ENCODE measurements at places on chromosomes 11 and 22.

DNA sequence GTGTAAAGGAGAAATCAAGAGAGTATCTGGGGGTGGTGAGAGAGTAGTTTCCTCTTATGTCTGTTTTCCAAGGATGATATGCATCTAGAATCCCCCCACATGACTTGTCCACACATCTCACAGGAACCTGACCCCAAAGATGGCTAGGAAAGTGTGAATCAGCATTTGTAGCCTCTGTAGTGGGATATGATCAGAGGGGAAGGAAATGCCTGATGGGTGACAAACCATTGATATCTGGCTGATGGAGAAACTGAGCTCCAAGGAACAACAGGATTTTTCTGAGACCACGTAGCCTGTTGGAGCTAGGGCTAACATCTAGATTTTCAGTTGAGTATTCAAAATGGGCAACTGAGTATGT lies 369.4 kb downstream of the DDX10 start:
- H3K4me1 ChIP-seq = no peaks in the 10 kb centered on the region
- no peak overlapping the region for H3K27ac ChIP-seq
- H3K27me3 ChIP-seq = peaks cover 10% of the 10 kb centered on the region
- H3K4me3 ChIP-seq = no peak overlapping the region
- no peak for ATAC-seq

DNA sequence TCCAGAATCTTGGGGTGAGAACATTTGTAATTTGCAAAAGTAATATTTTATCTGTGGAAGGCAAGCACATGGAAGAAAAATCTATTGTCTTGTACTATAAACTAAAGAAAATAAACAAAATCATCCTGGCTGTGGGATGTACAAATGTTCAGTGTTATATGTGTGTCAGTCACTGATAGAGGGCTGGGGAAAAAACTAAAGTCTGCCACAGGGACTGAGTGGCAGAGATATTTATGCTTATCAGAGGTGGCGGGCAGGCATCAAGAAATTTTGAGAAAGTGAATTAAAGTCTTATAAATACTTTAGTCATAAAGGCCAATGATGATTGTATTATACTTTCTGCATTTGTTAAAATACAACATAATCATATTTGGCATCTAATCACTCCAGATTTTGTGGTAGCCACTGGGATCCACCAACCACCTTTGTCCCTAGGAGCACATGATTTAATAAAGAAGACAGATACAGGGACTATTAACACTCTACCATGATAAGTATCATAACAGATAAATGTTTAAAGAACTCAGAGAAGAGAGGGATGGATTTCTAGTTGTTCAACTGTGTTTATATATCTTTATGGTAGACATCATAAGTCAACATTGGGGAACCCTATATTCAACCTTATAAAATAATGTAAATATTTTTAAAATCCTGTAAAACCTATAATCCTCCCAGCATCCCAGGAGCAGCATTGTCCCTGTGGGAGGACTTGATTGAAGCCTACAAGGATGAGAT lies 2.6 kb upstream of the ENDOD1 start:
- no peak for ATAC-seq
- H3K36me3 ChIP-seq = no peaks in the 10 kb centered on the region
- H3K27me3 ChIP-seq = no peaks in the 10 kb centered on the region
- peaks cover 38% of the 10 kb centered on the region for H3K4me1 ChIP-seq
- H3K27ac ChIP-seq = no peak overlapping the region
- no peak overlapping the region for H3K4me3 ChIP-seq

DNA sequence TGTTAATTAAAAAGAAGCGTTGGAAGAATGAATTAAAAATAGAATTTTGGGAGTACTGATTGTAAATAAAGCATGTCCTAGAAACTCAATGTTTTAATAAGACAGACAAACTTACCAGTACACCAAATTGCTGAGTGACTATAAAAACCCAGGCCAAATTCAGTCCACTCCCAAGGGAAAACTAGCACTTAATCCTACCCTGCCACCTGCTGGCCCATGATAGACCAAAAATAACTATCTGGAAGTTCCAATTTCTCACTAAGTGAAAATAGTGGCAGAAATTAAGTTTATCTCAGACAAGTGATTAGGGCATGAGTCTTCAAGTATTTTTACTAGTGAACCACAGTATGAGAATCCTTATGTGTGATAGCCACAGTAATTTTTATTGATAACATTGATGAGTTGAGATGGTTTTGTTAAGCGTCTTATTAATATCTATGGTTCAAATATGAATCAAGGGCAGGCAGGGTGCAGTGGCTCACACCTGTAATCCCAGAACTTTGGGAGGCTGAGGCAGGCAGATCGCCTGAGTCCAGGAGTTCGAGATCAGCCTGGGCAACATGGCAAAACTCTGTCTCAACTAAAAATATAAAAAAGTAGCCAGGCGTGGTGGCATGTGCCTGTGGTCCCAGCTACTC lies 9.8 kb upstream of the DDX10 start:
- H3K4me1 ChIP-seq = no peaks in the 10 kb centered on the region
- no peak overlapping the region for H3K27ac ChIP-seq
- no peaks in the 10 kb centered on the region for H3K36me3 ChIP-seq
- no peaks in the 10 kb centered on the region for H3K27me3 ChIP-seq
- H3K4me3 ChIP-seq = no peak overlapping the region

GRCh38 chr22:26889802-26890201 lies 232.4 kb downstream of the MIAT start:
- H3K4me1 ChIP-seq = peaks cover 5% of the 10 kb centered on the region
- H3K27ac ChIP-seq = no peak overlapping the region
- no peak for ATAC-seq

GRCh38 chr22:49462795-49463194 lies 364.9 kb downstream of the BRD1 start:
- H3K4me1 ChIP-seq = no peaks in the 10 kb centered on the region
- no peak overlapping the region for H3K27ac ChIP-seq
- peak; percentile 29 for ATAC-seq
- H3K4me3 ChIP-seq = no peak overlapping the region
- no peaks in the 10 kb centered on the region for H3K36me3 ChIP-seq
- no peaks in the 10 kb centered on the region for H3K27me3 ChIP-seq

- H3K4me3 ChIP-seq = no peak overlapping the region
- H3K27me3 ChIP-seq = no peaks in the 10 kb centered on the region
- H3K36me3 ChIP-seq = peaks cover 80% of the 10 kb centered on the region
- H3K4me1 ChIP-seq = peaks cover 6% of the 10 kb centered on the region
Measured at GRCh38 chr22:36227806-36228205, 11.5 kb downstream of the APOL2 start.

DNA sequence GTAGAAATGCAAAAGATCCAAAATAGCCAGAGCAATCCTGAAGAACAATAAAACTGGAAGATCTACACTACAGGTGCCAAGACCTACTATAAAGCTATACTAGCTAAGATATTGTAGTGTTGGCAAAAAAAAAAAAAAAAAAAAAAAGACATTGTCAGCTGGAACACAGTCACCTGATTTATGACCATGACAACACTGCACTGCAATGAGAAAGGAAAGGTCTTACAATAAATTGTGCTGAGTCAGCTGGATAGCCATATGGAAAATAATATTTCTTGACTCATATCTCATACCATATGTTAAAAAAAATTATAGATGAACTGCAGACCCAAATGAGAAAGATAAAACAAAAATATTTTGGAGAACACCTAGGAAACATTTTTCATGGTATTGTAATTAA lies 3.1 kb upstream of the PANX3 start:
- H3K4me1 ChIP-seq = no peaks in the 10 kb centered on the region
- no peak for ATAC-seq
- H3K27ac ChIP-seq = no peak overlapping the region
- no peaks in the 10 kb centered on the region for H3K36me3 ChIP-seq
- H3K27me3 ChIP-seq = no peaks in the 10 kb centered on the region

GRCh38 chr11:16632295-16633200 lies 105.9 kb upstream of the C11orf58 start:
- H3K36me3 ChIP-seq = no peaks in the 10 kb centered on the region
- H3K4me1 ChIP-seq = no peaks in the 10 kb centered on the region
- ATAC-seq = no peak
- H3K27ac ChIP-seq = no peak overlapping the region
- H3K4me3 ChIP-seq = no peak overlapping the region
- peaks cover 22% of the 10 kb centered on the region for H3K27me3 ChIP-seq

DNA sequence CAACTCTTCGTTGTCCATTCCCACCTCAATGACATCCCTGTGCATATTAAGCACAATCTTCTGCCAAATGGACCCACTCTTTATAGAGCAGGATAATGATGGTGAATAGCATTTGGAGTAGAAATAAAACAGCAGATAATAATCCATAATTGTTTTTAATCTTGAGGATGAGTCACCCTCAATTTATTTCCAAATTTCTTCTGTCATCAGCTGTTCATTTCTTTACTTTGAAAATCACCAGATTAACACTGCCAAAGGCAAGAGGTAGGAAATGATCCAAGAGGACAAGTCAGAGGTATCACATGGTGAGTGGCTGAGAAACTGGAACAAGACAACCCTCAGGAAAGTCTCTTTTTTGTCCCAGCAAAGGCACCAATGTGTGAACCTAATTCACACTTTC lies 7.3 kb upstream of the AMBRA1 start:
- peaks cover 7% of the 10 kb centered on the region for H3K4me1 ChIP-seq
- no peak overlapping the region for H3K4me3 ChIP-seq
- no peaks in the 10 kb centered on the region for H3K27me3 ChIP-seq
- no peaks in the 10 kb centered on the region for H3K36me3 ChIP-seq
- H3K27ac ChIP-seq = no peak overlapping the region

- peaks cover 6% of the 10 kb centered on the region for H3K27me3 ChIP-seq
- H3K36me3 ChIP-seq = no peaks in the 10 kb centered on the region
- no peak overlapping the region for H3K27ac ChIP-seq
- ATAC-seq = no peak
- H3K4me3 ChIP-seq = no peak overlapping the region
Measured at GRCh38 chr11:44268614-44269080, 41.3 kb downstream of the ALX4 start.

GRCh38 chr11:125167954-125168835 lies 3.6 kb downstream of the PKNOX2 start:
- peaks cover 10% of the 10 kb centered on the region for H3K36me3 ChIP-seq
- no peak overlapping the region for H3K27ac ChIP-seq
- no peak overlapping the region for H3K4me3 ChIP-seq
- peaks cover 65% of the 10 kb centered on the region for H3K27me3 ChIP-seq

DNA sequence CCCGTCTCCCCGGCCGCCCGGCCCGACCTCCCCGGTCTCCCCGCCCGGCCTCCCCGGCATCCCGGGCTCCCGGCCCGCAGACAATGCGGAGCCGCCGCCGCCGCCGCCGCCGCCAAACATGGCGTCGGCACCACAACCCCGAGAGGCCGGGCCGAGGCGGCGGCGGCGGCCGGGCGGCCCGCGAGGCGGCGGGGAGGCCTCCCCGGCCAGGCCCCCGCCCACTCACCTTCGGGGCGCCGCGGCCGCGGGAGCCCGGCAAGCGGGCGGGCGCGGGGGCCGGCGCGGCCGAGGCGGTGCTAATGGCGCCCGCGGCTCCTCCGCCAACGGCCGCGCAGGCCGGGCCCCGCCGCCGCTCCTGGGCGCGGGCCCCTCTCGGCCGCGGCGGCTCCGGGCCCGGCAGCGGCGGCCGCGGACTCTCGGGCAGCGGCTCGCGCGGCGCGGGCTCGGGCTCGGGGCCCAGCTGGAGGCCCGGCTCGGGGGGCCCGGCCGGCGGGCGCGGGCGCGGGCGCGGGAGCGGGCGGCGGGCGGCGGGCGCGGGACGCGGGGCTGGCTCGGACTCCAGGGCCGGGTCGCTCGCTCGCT lies 311 bp downstream of the BRD1 start:
- no peak overlapping the region for H3K4me3 ChIP-seq
- H3K36me3 ChIP-seq = peaks cover 54% of the 10 kb centered on the region
- H3K27me3 ChIP-seq = no peaks in the 10 kb centered on the region
- peak; percentile 24 for ATAC-seq
- H3K4me1 ChIP-seq = peaks cover 20% of the 10 kb centered on the region

DNA sequence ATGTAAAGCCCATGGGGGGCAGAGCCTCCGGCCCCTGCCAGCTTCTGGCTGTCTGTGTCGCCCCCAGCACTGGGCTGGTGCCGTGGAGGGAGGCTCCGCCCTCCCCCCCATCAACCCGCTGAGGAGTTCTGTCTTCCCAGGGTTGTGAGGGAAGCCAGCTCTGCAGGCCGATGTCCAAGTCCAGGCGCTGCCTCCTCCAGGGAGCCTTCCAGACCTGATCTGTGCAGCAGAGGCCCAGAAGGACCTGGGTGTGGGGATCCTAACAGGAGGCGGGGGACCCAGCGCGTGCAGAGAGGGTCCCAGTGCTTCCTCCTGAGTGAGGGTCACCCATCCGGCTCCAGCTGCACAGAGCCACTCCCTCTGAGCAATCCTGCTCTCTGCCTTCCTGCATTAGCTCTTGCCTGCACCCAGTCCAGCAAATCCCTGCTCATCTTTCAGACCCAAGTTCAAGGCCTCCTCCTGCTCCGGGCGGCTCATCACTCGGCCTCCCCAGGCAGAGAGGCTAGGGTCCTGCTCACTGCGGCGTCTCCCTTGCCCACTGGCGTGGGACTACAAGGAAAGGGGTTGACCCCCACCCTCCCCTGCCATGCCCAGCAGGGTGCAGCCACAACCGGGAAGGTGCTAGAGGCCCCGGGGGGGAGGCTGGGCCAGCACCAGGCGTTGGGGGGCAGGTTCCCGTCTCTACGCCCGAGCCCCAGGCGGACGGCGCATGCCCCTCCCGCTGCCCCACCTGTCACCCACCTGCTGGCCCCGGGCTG lies 16.4 kb downstream of the PRR33 start:
- H3K27ac ChIP-seq = no peak overlapping the region
- H3K4me1 ChIP-seq = peaks cover 13% of the 10 kb centered on the region
- peaks cover 15% of the 10 kb centered on the region for H3K36me3 ChIP-seq

GRCh38 chr11:120064341-120064740 lies 73.6 kb downstream of the TRIM29 start:
- peaks cover 24% of the 10 kb centered on the region for H3K27me3 ChIP-seq
- no peak overlapping the region for H3K27ac ChIP-seq
- no peak for ATAC-seq
- H3K36me3 ChIP-seq = no peaks in the 10 kb centered on the region

DNA sequence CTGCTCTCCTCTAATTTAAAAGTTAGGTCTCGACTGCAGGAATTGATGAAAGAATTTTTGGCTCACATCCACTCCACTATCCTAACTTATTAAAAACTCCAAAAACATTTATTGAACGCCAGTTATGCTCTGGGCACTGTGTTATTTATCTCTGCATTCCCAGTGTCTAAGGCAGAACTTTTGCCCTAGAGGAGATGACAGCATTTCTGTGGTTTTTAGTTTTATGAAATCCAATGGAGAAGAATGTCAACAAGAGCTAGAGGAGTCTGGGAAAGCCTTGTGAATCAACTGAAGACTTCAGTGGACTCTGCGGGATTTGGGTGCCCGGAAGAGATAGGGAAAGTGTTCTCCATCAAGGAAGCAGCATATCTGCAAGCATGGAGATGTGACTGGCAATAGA lies 217.0 kb upstream of the PGR start:
- no peak overlapping the region for H3K4me3 ChIP-seq
- no peaks in the 10 kb centered on the region for H3K36me3 ChIP-seq
- H3K27me3 ChIP-seq = no peaks in the 10 kb centered on the region
- no peaks in the 10 kb centered on the region for H3K4me1 ChIP-seq
- H3K27ac ChIP-seq = no peak overlapping the region

- no peaks in the 10 kb centered on the region for H3K36me3 ChIP-seq
- H3K4me1 ChIP-seq = no peaks in the 10 kb centered on the region
- no peak overlapping the region for H3K4me3 ChIP-seq
- no peaks in the 10 kb centered on the region for H3K27me3 ChIP-seq
- no peak for ATAC-seq
- no peak overlapping the region for H3K27ac ChIP-seq
Measured at GRCh38 chr11:21427726-21428125, 758.3 kb downstream of the NELL1 start.

GRCh38 chr22:39462443-39463221 lies 5.8 kb downstream of the MGAT3 start:
- no peak overlapping the region for H3K4me3 ChIP-seq
- peaks cover 9% of the 10 kb centered on the region for H3K36me3 ChIP-seq
- peaks cover 22% of the 10 kb centered on the region for H3K27me3 ChIP-seq
- no peaks in the 10 kb centered on the region for H3K4me1 ChIP-seq

Measured in activated T-helper 17 cell treated with anti-CD3 and anti-CD28 coated beads, Interleukin-2, amount 50 U/mL, for 72 hours (primary cell).